ENCODE measurements at places on chromosomes 16 and 17. TPM values are rescaled to one million over a fixed set of nuclear protein-coding genes. Genes with fewer than 3 reads are reported as not detected.

The LRRC37A gene
- 1.1 TPM for polyA plus RNA-seq

The C1QTNF8 gene
- not detected for polyA plus RNA-seq

The CASKIN2 gene
- 0.15 TPM for polyA plus RNA-seq

The NPIPB4 gene
- polyA plus RNA-seq, result 7.8 TPM

DNA sequence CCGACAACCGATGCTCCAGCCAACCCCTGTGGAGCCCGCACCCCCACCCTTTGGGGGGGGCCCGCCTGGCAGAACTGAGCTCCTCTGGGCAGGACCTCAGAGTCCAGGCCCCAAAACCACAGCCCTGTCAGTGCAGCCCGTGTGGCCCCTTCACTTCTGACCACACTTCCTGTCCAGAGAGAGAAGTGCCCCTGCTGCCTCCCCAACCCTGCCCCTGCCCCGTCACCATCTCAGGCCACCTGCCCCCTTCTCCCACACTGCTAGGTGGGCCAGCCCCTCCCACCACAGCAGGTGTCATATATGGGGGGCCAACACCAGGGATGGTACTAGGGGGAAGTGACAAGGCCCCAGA, 17.9 kb downstream of the NGFR start:
- H3K4me3 ChIP-seq, result no peak overlapping the region
- peaks cover 8% of the 10 kb centered on the region for H3K27me3 ChIP-seq
- H3K27ac ChIP-seq, result no peak overlapping the region

DNA sequence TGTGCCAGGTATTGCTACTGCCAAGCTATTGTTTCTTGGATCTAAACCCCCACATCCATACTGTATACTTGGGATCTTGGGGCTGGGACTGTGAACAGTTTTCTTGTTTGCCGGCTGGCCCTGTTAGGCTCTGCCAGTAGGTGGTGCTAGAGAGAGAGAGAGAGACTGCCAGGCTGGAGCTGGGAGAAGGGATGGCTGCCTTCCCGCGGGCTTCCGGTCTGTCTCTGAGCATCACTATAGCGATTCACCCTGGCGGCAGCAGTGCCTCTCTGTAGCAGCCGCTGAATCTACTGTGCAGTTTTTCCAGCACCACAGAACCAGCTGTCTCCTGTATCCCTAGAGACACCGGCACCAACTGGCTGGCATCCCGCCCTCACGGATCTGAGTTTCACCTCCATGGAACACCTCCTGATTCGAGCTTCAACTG, 201.2 kb downstream of the UTP18 start:
- H3K4me3 ChIP-seq, result no peak overlapping the region
- no peaks in the 10 kb centered on the region for H3K36me3 ChIP-seq

DNA sequence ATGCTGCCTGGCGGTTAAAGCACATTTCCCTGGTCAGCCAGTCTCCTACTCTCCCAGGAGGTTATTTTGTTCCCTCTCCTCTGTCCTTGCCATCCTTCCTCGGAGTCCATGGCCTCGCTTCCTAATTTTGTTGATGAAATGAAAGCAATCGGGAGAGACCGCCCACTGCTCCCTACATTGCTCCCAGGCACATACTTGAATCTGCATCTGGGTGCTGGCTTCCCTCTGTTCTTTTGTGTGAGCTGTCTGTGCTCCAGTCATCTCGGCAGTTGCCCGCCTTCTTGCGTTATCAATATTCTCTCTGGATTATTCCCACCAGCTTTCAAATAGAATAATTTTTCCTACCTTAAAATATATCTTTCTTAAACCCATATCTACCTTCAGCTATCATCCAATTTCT, 11.1 kb downstream of the KRT23 start:
- no peak overlapping the region for H3K27ac ChIP-seq
- no peaks in the 10 kb centered on the region for H3K36me3 ChIP-seq

GRCh38 chr17:42153919-42154742, 658 bp downstream of the RAB5C start:
- no peak for DNase-seq
- peak overlapping the region; percentile 81 for H3K27ac ChIP-seq
- H3K4me3 ChIP-seq, result peak overlapping the region; percentile 82

DNA sequence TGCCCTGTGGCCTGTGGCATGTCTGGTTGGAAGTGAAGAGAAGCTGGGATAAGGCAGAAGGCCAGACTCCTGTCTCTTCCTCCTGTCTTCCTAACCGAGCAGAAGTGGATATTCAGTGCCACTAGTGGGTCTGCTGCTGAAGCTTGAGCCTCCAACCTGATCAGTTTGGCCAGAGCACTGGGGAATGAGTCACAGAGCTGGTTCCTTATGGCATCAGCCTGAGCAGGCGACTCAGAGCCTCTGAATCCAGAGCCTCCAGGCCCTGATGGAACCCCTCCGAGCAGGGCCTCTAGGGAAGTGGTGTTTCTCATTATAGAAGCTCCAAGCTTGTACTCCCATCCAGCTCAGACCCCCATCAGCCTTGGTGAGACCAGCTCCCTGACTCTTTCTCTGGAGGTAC, 2.0 kb downstream of the WSCD1 start:
- no peaks in the 10 kb centered on the region for H3K36me3 ChIP-seq
- peaks cover 6% of the 10 kb centered on the region for H3K27me3 ChIP-seq

DNA sequence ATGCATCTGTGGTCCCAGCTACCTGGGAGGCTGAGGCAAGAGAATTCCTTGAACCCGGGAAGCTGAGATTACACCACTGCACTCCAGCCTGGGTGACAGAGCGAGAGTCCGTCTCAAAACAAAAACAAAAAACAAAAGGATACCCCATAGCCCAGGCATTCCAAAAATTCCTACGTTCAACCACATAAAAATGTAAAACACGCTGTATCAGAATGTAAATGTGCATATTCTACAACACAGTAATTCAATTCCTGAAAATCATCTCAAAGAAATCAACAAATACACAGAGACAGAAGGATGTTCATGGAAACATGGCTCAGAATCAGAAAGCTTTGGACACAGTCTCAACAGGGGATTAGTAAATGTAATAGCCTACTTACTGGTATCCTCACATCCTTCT, 33.0 kb downstream of the COG7 start:
- no peaks in the 10 kb centered on the region for H3K4me1 ChIP-seq
- DNase-seq, result no peak
- H3K4me3 ChIP-seq, result no peak overlapping the region
- no peak overlapping the region for H3K27ac ChIP-seq
- peaks cover 18% of the 10 kb centered on the region for H3K36me3 ChIP-seq

DNA sequence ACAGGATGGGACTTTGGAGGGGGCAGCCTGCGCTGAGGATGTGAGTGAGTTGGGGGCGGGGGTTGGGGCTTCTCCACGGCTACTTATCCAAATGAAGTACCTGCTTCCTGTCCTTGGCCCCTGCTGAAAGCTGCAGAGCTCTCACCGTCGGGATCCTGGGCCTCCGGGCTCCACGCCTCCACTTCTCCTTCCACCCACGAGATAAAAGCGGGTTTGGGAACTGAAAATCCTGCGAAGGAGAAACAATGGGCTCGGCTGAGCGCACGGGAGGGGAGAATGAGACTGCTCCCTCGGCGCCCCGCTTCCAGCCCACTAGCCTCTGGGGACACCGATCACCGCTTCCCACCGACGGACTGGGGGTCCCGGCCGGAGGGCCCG, 486 bp downstream of the ZNF785 start:
- no peaks in the 10 kb centered on the region for H3K27me3 ChIP-seq
- H3K4me3 ChIP-seq, result peak overlapping the region; percentile 95
- no peak for DNase-seq
- peak overlapping the region; percentile 71 for H3K27ac ChIP-seq
- H3K36me3 ChIP-seq, result no peaks in the 10 kb centered on the region

- DNase-seq, result no peak
- peaks cover 7% of the 10 kb centered on the region for H3K4me1 ChIP-seq
- no peak overlapping the region for H3K4me3 ChIP-seq
- no peak overlapping the region for H3K27ac ChIP-seq
- no peaks in the 10 kb centered on the region for H3K36me3 ChIP-seq
These were observed 60.4 kb upstream of the LGALS9 start for GRCh38 chr17:27570578-27570914.

DNA sequence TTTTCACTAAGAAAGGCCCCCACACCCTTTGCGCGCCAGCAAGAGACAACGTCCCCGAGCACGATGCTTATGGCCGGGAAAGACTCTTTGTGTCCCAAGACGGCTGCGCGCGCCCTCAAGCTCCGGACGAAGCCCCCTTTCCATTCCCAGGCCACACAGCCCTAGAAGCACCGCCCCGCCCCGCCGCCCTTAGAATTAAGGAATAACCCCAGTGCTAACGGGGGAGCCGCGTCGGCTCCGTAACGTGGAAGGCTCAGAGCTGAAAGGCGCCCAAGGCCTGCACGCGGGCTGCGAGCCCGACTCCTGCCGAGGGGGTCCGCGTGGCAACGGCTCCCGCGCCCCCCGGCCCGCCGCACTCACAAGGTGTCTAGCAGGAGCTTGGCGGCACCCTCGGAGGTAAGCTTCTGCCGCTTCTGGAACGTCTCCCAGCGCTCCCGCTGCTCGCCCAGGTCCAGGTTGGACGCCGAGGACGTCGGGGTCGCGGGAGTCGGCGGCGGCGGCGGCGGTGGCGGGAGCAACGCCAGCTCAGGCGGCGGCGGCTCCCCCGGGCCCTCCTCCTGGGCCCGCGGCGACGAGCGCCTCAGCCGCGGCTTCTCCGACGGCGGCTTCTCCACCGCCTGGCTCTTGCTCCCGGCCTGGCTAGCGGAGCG, 477 bp downstream of the CENPV start:
- H3K4me3 ChIP-seq, result peak overlapping the region; percentile 69
- peak overlapping the region; percentile 20 for H3K27ac ChIP-seq
- peaks cover 13% of the 10 kb centered on the region for H3K4me1 ChIP-seq
- H3K27me3 ChIP-seq, result no peaks in the 10 kb centered on the region

- no peaks in the 10 kb centered on the region for H3K36me3 ChIP-seq
- H3K27me3 ChIP-seq, result no peaks in the 10 kb centered on the region
- DNase-seq, result no peak
- H3K27ac ChIP-seq, result no peak overlapping the region
These were observed 2.9 kb downstream of the RPH3AL start for GRCh38 chr17:349666-350065.

DNA sequence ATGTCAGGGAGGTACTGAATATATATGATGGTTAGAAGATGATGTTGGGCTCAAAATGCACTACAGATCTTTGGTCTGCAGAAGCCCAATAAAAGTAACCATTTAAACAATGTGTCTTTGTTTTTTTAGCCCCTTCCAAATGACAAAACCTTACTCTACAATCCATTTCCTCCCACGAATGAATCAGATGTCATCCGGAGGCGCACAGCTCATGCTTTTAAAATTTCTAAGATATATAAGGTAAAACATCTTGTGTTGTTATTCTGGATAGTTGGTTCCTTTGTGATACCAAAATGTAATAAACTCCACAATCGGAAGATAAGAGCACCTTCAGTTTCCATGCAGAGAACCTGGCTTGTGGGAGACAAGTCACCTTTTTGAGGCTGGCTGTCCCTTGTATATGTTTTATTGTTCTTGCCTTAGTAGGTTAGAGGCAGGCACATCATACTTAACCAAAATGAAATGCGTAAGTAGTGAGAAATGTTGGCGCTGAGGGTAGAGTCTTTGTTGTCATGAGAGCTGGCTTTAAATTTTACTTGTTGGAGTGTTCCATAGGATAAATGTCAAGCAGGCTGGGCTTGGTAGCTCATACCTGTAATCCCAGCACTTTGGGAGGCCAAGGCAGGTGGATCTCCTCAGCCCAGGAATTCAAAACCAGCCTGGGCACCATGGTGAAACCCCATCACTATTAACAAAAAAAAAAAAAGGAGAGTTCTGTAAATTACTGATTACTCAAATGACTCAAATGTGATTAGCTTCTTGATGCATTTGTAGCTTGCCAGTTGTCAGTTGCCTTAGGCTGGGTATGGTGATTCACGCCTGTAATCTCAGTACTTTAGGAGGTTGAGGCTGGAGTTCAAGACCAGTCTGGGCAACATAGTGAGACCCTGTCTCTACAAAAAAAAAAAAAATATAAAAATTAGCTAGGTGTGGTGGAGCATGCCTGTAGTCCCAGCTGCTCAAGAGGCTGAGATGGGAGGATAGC, 19.7 kb upstream of the SNTB2 start:
- H3K27me3 ChIP-seq, result no peaks in the 10 kb centered on the region
- peaks cover 11% of the 10 kb centered on the region for H3K4me1 ChIP-seq
- peaks cover 33% of the 10 kb centered on the region for H3K36me3 ChIP-seq
- DNase-seq, result no peak
- H3K4me3 ChIP-seq, result no peak overlapping the region

GRCh38 chr17:77184474-77184873, 43.7 kb downstream of the SEC14L1 start:
- no peak for DNase-seq
- peaks cover 58% of the 10 kb centered on the region for H3K4me1 ChIP-seq
- no peaks in the 10 kb centered on the region for H3K27me3 ChIP-seq
- no peaks in the 10 kb centered on the region for H3K36me3 ChIP-seq
- H3K4me3 ChIP-seq, result no peak overlapping the region

DNA sequence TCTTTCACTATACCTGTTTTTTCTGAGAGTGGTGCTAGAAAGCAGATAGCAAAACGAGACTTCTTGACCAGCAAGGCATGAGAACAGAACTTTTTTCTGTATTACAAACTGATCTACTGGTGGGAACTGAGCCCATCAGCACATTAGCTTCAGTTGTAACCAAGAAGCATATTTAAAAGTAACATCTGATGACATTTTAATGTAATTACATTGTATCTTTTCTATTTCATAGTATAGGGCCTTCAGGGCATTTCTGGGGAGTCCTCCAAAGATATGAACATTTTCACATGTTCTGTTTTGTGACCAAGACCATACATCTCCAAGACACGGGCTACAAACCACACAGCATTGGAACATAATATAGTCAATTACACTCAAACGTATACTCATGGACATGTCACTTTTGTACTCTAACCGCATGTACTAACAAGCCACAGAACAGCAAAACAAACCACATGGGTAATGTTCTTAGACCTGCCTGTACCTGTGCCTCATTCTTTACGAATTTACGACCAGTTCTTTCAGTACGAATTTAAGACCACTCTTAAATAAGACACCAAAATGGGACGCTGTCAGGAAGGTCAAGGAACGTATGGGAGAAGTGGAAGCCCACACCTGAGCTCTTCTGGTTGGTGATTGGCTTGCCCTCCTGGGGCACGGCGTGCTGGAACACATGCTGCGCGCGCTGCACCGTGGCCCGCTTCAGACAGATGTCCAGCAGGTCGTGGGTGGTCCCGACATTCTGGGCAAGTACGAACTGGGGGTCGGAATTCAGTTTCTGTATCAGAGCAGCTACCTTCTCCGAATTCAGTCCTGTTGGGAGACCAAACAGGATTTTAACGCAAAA, 825 bp downstream of the BLMH start:
- peak overlapping the region; percentile 96 for H3K4me3 ChIP-seq
- no peak for DNase-seq
- H3K27me3 ChIP-seq, result no peaks in the 10 kb centered on the region
- peaks cover 19% of the 10 kb centered on the region for H3K4me1 ChIP-seq
- peaks cover 16% of the 10 kb centered on the region for H3K36me3 ChIP-seq

DNA sequence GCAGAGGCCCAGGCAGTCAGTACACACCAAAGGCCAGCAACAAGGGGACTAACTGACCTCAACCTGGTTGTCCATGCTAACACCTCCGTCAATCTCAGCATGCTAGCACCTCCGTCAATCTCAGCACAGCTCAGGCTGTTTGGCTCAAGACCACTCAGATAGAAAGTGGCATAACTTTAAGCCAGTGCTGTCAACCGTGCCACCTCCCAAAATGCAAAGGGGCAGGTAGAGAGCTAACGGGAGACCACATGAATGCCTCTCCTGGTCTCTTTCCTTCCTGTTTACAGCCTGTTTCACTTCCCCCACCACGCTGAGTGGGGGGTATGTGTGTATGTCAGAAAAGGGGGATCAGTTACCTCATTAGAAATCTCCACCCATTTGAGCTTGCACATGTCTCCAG, 3.3 kb downstream of the UBTF start:
- H3K27ac ChIP-seq, result peak overlapping the region; percentile 20
- H3K4me3 ChIP-seq, result peak overlapping the region; percentile 59
- peak; percentile 68 for DNase-seq
- peaks cover 27% of the 10 kb centered on the region for H3K36me3 ChIP-seq

GRCh38 chr16:89045181-89045815, 48.4 kb upstream of the ACSF3 start:
- H3K27me3 ChIP-seq, result no peaks in the 10 kb centered on the region
- no peak overlapping the region for H3K4me3 ChIP-seq
- H3K4me1 ChIP-seq, result no peaks in the 10 kb centered on the region
